ENCODE measurements at places on chromosomes 3 and 15.

- no peak for DNase-seq
Observed at GRCh38 chr15:87944691-87945090, 311.8 kb downstream of the NTRK3 start.

GRCh38 chr3:177567833-177568232 lies 370.6 kb upstream of the TBL1XR1 start:
- DNase-seq: no peak

DNA sequence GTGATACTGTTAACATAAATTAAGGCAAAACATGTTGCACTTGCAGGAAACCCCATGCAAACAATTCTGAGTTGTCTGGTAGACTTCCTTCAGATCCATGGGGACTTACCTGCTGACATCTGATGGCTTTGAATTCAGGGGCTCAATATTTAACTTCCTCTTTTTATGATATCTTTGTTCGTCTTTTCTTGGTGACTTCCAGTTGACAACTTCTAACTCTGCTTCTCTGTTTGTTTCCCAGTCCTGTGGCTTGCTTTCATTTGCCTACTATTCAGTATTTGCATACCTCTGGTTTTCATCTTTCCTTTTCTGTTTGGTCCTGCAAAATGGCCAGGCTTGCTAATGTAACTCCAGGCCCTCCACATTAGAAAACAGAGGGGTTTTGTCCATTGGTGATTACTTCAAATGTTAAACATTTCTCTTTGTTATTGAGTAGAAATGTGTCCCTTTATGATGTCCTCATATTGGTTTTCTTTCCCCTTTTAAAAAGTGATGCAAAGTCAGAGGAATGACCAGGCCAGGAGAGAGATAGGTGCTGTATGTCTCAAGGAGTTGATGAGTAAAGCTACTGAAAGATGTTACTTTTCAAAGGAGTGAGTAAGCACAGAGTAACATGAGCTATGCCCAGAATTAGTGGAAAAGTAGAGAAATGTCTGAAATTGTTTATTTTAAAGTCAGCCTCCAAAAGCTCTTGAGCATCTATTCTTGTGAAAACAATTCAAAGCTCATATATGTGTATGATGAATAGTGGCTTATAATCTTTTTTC lies 335.9 kb downstream of the LPP start:
- no peak for DNase-seq

DNA sequence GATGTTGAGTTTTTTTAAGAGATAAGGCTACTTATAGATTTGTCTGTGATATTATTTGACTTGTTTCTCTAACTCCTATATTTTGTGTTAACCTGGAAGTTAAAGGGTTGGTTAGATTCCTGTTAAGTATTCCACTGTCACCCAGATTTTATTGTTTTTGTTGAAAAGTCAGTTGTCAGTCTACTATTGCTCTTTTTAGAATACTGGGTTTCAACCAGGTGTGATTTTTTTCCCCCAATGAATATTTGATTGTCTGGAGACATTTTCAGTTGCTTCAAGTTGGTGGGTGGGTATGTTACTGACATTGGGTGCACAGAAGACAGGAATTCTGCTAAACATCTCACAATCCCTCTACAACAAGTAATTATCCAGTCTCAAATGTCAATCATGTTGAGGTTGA lies 43.8 kb upstream of the GPR149 start:
- DNase-seq: no peak

GRCh38 chr3:18099611-18100010 lies 325.5 kb downstream of the SATB1 start:
- no peak for DNase-seq

DNA sequence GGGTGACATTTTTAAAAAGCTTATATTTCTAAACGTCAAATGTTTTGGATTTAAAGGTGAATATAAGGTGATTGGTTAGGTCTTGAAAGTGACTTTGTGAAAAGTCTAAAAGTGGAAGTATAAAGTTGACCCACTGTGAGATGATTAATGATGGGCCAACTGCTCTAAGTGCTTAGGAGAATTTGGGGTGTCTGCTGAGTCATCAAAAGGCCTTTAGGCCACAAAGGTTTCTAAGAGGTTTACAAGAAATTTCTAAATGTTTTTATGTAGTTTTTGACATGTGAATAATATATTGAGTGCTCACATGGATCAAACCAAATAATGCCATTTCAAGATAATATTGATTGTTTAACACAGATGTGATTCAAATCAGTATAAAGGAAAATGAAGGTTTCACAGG lies 39.2 kb upstream of the SLC2A2 start:
- DNase-seq: no peak

- DNase-seq: no peak
Observed at GRCh38 chr3:190208196-190208595, 87.5 kb upstream of the P3H2 start.

GRCh38 chr3:147372525-147373027 lies 33.8 kb downstream of the ZIC4 start:
- no peak for DNase-seq

GRCh38 chr15:65762914-65763787 lies 28.9 kb downstream of the DENND4A start:
- DNase-seq: no peak

- no peak for DNase-seq
Observed at GRCh38 chr3:189902230-189903186, 218.2 kb downstream of the P3H2 start.

DNA sequence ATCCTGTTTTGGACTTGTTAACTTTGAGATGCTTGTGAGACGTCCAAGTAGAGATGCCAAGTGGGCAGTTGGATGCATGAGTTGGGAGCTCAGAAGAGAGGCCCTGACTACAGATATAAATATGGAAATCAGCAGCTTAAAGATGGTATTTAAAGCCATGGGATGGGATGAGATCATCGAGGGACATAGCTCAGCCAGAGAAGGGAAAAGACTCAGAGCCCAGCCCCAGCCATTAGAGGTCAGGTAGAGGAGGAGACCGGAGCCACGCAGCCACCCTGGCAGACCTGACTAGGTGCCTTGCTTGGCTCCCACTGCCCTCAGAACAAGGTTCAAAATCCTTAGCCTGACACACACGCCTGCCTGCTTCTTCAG lies 31.1 kb downstream of the ATP2B2 start:
- no peak for DNase-seq

- DNase-seq: no peak
Observed at GRCh38 chr15:81901319-81901718, 144.5 kb downstream of the MEX3B start.

GRCh38 chr15:41161336-41161735 lies 45.3 kb upstream of the INO80 start:
- no peak for DNase-seq

GRCh38 chr15:88255484-88256278 lies 858 bp downstream of the NTRK3 start:
- DNase-seq: no peak

GRCh38 chr15:82186161-82186560 lies 76.4 kb downstream of the EFL1 start:
- no peak for DNase-seq

GRCh38 chr3:54062546-54062945 lies 59.8 kb upstream of the CACNA2D3 start:
- no peak for DNase-seq

- DNase-seq: no peak
Observed at GRCh38 chr15:93570527-93570926, 481.5 kb upstream of the RGMA start.

DNA sequence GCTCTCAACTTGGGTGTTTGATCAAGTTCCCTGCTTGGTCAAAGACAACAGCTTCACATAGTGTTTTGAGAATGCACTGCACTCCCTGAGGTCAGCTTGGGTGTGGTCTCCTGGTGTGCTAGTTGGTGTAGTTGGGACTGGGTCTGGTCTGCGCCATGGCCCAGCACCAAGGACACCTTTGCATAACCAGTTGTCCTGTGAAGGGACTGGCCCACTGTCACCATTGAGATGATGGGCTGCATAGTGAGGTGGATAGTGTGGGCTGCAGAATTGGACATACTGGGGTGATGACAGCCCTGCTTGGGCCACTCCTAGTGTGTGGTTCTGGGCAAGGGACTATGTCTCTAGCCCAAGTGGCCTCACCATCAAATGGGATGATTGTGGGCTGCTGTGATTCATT lies 9.5 kb downstream of the RPSA start:
- no peak for DNase-seq

- no peak for DNase-seq
Observed at GRCh38 chr3:60657972-60658371, 593.3 kb downstream of the FHIT start.

DNA sequence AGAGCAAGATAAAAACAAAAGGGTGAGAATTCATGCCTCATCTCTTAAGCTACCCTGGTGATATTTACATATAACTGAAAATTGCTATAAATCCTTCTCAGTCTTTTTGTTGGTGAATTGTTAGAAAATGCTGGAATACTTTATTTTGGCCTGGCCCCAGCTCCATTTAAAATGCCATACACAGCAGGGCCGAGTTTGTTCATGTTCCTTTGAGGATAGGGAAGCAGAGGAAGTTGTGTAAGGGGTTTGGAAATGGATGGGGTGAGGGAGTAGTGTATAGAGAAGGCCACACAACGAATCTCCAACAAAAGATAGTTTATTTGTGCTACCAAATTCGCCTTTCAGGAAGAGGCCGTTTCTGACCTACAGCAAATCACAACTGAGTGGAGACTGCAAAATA lies 78.6 kb upstream of the ADAMTS9 start:
- no peak for DNase-seq

GRCh38 chr3:53350652-53351051 lies 3.3 kb upstream of the DCP1A start:
- DNase-seq: no peak

GRCh38 chr15:67105065-67105951 lies 39.9 kb downstream of the SMAD3 start:
- no peak for DNase-seq

DNA sequence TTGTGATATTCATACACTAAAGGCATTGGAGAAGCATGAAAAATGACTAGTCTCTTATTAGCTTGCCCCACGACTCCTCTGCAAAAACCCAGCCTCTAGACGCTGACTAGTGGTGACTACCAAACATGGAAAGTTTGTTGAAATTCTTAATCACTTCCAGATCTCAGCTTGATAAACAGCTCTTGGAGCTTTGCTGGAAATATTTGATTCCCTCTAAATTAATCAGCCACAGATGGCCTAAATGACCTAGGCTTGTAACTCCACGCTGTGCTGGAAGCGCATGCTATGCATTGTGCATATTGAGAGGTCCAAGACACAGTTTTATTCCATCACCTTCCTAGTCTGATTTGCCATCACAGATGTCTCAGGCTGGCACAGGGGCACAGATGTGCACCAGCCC lies 244.7 kb upstream of the ST8SIA2 start:
- no peak for DNase-seq

DNA sequence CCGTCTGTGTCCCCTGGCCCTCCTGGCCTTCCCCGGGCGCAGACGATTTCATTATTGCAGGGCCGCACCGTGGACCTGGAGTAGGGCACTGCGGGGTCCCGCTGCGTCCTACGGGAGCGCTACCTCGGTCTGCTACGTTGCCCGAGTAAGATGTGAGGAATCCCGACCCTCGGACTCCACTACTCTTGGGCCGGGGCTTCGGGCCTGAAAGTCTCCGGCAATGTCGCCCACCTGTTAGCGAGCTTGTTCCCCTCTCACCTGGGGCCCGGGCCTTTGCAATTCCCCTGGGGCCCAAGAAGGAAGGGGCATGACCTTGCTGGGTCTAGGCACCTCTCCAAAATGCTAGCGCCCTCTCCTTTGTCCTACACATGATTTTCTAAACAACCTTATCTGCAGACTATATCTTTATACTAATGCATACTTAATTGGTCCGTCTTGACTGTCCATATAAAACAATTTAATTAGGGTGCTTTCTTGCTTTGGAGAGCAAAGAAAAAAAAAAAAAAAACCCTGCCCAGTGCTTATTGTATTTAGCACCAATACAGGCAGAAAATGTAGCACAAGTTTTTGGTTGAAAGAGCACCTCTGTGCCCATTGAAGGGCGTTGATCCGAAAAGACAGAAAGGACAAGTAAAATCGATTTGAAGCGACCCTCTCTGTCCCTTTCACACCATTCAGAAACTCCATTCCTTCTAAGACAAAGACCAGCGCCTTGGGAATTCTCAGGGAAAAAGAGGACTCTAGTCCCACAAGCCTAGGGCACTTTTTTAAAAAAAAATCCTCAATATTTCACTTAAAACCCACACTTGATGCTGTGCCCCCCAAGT lies 7.0 kb upstream of the NR2F2 start:
- DNase-seq: no peak

DNA sequence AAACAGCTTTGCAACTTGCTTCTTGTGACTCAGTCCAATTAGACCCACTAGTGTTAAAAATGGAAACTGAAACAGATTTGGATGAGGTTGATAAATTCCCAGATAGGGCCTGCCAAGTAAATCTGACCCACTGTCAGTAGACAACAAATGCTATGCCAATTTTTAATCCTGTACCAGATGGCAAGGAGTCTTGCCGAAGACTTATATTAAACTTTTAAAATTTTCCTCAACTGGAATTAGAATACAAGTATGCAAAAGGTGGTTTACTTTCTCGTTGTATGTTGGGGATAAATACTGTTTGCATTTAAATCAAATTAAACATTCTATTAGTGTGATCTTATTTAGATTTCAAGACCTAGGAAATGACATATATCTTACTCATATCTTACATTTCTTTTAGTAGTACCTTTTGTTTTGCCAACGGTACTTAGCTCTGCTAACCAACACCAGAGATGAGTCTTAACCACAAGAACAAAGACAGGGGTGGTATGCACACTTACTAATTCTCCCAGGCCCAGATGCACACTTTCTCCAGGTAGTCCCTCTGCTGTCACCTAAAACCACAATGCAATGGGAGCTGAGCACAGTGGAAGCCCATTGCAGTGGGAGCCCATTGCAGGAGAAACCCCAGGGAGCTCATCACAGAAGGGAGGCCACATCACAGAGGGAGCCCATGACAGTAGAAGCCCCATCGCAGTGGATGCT lies 77.8 kb downstream of the WWTR1 start:
- no peak for DNase-seq

DNA sequence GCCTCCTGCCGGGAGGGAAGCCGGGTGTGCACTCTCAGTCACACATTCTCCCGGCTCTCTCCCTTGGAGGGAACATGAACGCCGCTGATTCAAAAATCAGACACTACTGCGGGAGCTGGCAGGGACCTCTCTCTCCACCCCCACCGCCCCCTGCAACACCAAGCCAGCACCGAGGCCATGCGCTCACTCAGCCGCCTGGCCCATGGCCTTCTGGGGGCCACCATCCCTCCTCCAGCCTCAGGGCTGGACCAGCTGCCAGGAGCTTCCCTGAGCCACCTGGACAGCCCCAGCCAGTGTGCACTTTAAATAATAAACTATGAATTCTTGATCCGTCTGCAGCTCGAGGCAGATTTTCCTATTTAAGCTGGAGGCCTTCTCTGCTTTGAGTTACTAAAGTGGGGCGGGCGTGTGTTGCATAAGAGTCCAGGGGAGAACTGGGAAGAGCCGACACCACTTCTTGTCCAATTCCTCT lies 30.6 kb downstream of the ADAMTS17 start:
- DNase-seq: no peak

Measured in right lobe of liver (tissue), 6 donors.